ENCODE measurements at places on chromosomes 7 and 10.

DNA sequence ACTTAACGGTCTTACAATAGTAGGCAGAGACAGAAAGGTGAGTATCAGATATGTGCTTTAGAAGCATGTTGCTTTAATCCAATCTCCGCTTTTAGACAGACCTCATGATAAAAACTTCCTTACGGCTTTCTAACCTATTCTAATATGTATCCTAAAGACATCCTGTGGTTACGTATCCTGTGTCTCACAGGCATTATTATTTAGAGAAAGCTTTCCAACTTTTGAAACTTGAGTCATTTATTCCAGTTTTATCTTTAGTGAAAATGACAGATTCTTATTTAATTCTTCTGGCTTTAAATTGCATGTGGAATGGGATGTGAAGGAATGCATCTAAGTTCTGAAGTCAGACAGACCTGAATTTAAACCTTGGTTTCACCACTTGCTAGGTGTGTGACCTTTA is 118.9 kb downstream of the OTUD1 start:
- DNase-seq = no peak

DNA sequence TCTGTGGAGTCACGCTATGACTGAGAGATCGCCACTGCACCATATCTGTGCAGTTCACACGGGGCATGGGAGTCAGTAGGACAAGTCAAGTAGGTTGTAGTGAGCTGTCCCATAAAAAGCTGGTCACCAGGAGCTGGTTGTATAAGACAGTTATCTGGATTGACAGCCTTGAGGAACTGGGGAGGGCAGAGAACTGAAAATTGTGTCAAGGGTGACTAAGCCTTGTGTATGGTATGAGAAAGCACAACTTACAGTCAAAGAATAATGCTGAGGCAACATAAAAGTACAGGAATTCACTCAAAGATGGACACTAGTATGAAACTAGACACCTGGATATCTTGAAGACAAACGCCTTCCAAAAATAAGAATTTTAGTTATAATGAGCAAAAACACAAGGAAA is 564.9 kb downstream of the POM121L12 start:
- DNase-seq = no peak

- no peak for DNase-seq
These were observed 10.7 kb downstream of the CCDC6 start for GRCh38 chr10:59895629-59896116.

- no peak for DNase-seq
These were observed 986 bp downstream of the NRP1 start for GRCh38 chr10:33333260-33334101.

GRCh38 chr10:80144696-80145131 is 12.2 kb downstream of the PLAC9 start:
- DNase-seq = no peak

- no peak for DNase-seq
These were observed 3.1 kb downstream of the NRP1 start for GRCh38 chr10:33331379-33331694.

- DNase-seq = no peak
These were observed 4.3 kb downstream of the HOXA10 start for GRCh38 chr7:27169658-27170425.
